Kidney (tissue), 22 donors: ENCODE measurements at places on chromosomes 6 and 20. TPM values are rescaled to one million over a fixed set of nuclear protein-coding genes. Genes with fewer than 3 reads are reported as not detected.

GJA1 gene
- total RNA-seq: 47.8 TPM

C20orf96 gene
- 9.4 TPM for total RNA-seq

ABHD16B gene
- not detected for total RNA-seq

WFDC2 gene
- 2,874 TPM for total RNA-seq

F13A1 gene
- 275 TPM for total RNA-seq

NINL gene
- 25.2 TPM for total RNA-seq

TPBG gene
- 30.8 TPM for total RNA-seq

AVP gene
- not detected for total RNA-seq

RNF144B gene
- 153 TPM for total RNA-seq

SNRNP48 gene
- total RNA-seq: 12.1 TPM

ZNF451 gene
- total RNA-seq: 55.0 TPM

OTOR gene
- total RNA-seq: not detected

HAO1 gene
- total RNA-seq: not detected
